Ascending aorta (tissue), 2 donors: ENCODE measurements at places on chromosomes 4 and X.

- DNase-seq: no peak
These were observed 155.8 kb downstream of the STAG2 start for GRCh38 chrX:124117325-124117724.

- no peak for DNase-seq
These were observed 397.9 kb downstream of the PPP3CA start for GRCh38 chr4:100949350-100949935.

- no peak for DNase-seq
These were observed 133.1 kb downstream of the ARAP2 start for GRCh38 chr4:36111172-36111571.

DNA sequence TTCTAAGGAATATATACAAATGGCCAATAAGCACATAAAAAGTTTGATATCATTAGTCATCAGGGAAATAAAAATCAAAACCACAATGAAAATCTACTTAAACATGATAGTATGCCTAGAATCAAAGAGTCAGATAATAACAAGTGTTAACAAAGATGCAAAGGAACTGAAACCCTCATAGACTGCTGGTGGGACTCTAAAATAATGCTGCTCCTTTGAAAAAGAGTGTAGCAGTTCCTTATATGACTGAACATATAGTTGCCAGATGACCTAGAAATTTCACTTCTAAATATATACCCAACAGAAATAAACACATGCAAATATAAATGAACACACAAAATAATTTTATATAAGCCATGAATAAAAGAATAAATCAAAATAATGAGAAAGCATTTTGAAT, 205.1 kb upstream of the CTSO start:
- no peak for DNase-seq

GRCh38 chrX:112967341-112967740, 126.7 kb upstream of the AMOT start:
- no peak for DNase-seq

DNA sequence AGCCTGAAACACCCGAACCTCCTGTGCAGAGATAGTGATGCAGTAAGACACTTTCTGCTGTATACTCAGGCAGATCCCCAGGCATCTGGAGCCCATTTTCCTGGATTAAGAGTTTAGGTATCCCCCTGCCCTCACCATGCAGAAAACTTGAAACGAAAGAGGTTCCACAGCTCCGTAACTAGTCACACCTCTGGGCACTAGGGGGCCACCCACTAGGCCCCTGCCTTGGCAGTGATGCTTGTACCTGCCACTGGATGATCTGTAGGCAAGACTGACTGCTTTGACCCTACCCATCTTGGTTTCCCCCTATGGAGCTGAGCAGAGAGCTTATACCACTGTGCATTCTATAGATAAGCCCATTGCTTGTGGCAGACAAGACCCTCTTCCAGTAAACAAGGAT, 940.6 kb downstream of the PCDH19 start:
- DNase-seq: no peak

- no peak for DNase-seq
These were observed 1.4 kb downstream of the TMLHE start for GRCh38 chrX:155611302-155611701.

GRCh38 chrX:106710771-106711170, 15.7 kb upstream of the RNF128 start:
- DNase-seq: no peak

- DNase-seq: no peak
These were observed 1630.0 kb downstream of the STIM2 start for GRCh38 chr4:28490669-28491068.

DNA sequence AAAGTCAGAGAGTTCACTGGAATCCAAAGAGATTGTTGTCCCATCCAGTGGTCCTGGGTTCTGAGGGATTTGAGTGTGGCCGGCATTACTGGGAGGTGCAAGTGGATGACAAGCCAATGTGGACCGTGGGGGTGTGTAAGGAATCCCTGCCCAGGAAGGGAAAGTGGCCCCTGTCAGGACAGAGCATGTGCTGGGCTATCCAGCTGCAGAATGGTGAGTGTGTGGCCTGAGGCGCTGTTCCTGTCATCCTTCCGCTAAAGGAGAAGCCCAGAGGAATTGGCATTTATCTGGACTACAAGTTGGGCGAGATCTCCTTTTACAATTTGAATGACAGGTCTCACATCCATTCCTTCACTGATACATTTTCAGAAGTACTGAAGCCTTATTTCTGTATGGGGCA, 20.4 kb upstream of the TRIM60 start:
- DNase-seq: no peak

DNA sequence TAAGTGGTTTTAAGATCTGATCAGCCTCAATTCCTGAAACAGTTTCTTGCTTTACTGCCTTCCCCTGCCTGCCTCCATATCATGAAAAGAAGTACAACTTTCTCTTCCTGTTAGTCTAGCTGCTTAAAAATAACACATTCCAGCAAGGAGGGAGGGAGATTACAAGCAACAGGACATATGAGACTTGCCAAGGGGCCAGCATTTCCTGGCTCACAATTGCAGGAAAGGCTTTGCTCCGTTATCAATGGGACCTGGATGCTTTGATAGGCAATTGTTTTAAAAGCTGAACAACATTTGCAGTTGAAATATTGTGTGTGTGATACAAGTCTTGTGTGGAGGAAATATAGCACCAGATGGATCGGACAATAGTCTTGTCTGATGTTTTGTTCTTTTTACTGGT, 425.0 kb downstream of the FAT4 start:
- DNase-seq: no peak
